ENCODE measurements at places on chromosomes 13 and 19. TPM values are rescaled to one million over a fixed set of nuclear protein-coding genes. Genes with fewer than 3 reads are reported as not detected.

The NKG7 gene
- total RNA-seq = not detected

The TNNT1 gene
- not detected for total RNA-seq

The FREM2 gene
- total RNA-seq = under 0.01 TPM

DNA sequence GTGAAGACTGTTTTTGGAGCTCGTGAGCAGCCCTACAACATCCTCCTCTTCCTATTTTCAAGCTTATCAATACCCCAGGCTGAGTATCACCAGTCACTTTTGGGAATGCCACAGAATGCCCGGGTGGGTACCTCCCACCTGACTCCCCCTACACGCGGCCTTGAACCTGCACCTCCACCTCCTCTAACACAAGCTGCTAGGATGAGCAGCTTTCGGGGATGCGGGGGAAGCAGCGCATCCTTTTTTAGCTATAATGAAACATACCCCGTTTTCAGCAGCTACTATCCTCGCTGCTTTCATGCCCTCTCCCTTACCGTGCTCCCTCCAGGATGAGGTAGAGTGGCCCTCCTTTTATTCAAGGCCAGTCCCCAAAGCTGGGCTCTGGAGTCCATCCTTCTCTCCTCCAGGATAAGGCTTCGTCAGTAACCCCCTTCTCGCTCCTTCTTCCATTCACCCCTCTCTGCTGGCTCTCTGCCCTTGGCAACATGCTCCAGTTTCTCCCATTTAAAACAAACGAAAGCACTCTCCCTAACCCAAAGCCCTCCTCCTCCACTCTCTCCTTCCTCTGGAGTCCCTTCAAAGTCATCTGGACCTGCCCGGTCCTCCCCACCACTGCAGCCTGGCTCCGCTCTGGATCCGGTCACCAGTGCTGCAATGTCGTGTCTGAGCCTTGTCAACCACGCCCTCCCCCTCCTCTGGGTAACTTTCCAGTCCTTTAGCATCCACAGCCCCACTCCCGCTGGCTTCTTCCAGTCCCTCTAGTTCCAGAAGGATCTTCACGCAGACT, 55.3 kb downstream of the STK24 start:
- DNase-seq = no peak

DNA sequence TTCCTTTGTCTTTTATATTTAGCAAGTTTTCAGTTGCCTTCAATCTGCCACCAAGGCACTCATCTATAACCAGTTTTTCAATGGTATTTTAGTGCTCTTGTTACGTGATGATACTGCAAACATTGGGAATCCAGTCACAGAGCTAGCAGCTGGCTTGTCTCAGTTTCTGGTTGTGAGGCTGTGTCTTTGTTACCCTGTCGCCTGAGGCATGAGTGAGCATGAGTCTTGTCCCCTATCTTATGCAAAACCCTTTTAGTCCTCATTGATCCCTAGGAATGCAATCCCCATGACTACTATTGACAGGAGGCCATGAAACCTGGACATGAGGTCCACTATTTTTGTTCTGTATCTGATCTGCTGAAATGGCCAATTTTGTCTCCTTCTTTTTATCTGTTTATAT, 391.0 kb downstream of the LMO7 start:
- no peak for DNase-seq

GRCh38 chr19:3034656-3035541, 5.8 kb upstream of the TLE2 start:
- no peak for DNase-seq

GRCh38 chr19:47176071-47176626, 45.5 kb downstream of the SAE1 start:
- DNase-seq = no peak

- no peak for DNase-seq
Measured at GRCh38 chr19:44850641-44851109, 4.6 kb downstream of the NECTIN2 start.

DNA sequence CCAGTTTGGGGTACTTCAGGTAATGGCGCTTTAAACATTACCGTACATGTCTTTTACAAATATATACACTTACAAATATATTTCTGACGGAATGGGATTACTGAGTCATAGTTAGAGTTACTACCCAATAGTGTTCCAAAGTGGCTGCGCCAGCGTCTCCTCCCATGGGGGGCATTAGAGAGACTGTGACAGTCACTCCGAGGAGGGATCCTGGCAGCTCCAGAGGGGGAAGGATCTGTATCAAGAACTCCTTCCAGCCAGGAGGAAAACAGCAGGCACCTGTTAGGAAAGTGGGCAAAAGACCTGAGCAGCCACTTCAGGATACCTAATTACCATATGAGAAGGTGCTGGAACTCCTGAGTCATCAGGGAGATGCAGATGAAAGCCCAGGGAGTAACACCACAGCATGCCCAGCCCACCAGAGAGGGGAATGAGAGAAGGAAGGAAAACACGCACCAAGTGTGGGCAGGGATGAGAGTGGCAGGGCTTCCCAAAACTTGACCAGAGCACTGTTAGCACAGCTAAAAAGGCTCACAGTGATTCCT, 52.9 kb downstream of the SLC7A9 start:
- DNase-seq = no peak

- no peak for DNase-seq
Measured at GRCh38 chr13:110125613-110126272, 181.2 kb downstream of the COL4A1 start.

GRCh38 chr19:33756177-33756576, 40.5 kb upstream of the KCTD15 start:
- no peak for DNase-seq

DNA sequence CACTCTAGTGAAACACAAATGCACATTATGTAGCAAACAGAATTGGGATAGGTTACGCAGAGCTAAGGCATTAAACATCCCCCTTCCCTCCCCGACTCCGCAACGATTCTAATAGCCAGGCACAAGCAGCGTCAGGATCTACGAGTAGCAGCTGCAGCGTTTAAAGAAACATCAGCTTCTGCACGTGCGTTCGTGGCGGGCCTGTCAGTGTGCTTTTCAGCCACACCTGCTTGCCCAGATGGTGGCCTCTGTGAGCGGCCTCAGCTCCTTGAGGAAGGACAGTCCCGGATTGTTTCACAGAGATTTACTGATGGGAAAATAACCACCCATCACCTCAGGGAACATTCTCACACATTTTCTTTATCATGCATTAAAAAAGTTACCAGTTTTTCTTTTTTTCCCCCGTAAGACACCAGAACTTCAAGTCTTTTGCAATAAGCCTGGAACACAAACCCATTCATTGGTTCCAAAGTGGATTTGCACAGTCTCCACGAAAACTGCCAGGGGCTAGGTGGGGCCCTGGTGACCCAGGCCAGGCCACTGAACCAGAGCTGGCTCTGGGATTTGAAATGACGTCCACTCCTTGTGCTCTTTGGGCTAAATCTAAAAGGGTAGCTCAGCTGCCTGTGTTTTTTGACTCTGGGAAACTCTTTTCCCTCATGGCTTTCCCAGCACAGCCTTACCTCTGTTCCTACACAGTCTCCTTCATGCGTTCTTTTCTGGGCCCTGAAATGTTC, 325.5 kb downstream of the KCNRG start:
- DNase-seq = no peak

DNA sequence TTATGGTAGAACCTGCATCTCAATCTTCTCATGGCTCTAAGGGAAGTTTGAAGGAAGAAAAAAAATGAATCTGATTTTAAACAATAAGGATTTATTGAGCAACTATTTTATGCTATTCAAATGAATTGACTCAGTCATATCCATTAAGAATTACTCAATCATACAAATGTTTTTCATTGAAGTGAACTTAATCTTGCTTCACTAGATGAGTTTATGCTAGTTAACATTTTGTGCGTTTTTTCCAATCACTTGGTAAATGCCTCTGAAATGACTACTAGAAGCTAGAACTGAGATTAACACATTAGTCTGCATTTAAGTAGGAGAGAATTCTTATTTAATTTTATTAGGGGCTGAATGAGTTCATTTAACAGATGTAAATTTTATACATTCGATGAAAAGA, 25.2 kb downstream of the RXFP2 start:
- DNase-seq = no peak

DNA sequence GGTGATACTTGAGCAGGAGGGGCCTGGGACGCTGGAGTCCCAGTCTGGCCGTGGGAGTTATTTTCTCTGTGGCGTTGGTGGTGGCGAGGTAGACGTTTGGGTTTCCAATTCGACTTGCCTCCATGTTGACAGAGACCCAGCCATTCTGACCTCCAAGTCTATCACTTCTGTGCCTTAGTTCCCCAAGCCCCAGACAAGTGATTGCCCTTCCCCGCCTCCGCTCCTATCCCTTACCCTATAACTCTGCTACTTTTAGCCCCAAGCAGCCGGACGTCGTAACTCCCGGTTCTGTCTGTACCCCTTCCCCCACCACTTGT, 549 bp downstream of the TIMM50 start:
- no peak for DNase-seq

GRCh38 chr19:39833160-39833463, 850 bp downstream of the DYRK1B start:
- DNase-seq = no peak

DNA sequence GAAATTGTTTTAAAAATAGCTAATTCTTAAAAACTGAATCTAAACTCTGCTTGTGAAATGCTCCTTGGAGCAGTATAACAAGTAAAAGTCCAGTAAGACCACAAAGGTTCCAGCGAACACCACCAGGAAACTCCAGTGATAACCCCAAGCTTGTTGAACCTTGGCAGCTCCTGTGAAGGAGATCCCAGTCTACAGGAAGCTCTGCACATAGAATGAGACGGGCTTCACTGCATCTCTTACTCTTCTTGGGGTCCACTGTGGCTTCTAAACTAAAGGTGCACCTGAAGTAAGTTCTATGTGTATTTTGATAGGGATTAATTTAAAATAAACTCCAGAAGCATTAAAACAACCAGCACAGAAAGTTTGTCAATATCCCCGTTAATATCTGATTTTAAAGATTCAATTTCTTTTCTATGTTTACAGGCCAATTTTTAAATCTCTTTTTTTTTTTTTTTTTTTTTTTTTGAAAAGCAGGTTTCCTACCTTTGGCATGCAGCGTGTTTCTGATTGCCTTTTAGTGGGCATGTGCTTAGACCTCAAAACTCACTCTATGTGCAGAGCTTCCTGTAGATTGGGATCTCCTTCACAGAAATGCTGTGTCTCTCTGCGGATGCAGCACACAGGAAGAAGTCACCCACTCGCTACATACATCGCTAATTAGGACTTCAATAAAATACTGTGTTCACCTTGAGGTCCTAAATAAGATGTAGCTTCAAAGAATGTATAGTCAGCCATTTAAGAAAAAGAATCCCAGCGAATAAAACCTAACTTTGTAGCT, 508.5 kb downstream of the KLF12 start:
- no peak for DNase-seq

GRCh38 chr13:108877300-108877699, 247.9 kb downstream of the MYO16 start:
- DNase-seq = no peak

DNA sequence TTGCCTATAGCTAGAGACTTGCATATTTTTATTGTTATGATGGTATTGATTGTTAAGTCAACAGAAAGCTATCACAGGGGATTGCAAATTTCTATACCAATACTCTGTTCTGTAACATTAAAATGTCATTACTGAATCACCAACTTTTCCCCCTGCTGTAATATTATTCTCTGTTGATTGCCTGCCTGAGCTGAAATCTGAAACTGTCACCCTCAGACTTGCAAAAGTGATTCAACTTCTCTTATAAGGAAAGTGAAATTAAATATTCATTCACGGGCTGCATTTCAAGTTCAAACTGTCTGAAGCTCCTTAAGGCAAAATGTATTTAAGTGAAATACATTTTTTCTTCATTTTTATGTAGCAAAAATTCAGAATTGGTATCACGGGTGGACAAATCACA, 723.2 kb downstream of the PCDH9 start:
- DNase-seq = no peak
